T follicular helper cell (primary cell): ENCODE measurements at places on chromosomes 16 and 17.
A peak's percentile ranks its signal among the peaks of the same experiment; 100 is the strongest.

GRCh38 chr16:85491798-85492294 lies 121.3 kb upstream of the GSE1 start:
- DNase-seq = no peak

DNA sequence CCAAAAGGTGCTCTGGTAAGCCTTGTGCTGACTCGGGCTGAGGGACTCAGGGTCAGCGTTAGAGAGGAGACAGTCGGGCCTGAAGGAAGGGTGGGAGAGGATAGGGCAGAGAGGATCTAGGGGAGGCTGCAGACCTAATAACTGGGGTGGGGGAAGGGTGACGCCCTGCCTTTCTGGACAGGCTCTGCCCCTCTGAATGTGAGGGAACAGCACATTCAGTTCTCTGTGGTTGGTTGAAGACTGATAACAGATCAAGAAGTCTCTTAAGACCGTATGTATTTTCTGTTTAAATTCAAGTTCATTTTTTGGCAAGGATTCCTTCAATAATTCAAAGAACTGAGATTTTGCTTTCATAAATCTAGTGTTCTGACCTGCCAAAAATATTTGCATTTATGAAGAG lies 56.2 kb upstream of the TEKT3 start:
- DNase-seq = no peak

- DNase-seq = no peak
Observed at GRCh38 chr16:85879975-85880831, 18.8 kb upstream of the IRF8 start.

DNA sequence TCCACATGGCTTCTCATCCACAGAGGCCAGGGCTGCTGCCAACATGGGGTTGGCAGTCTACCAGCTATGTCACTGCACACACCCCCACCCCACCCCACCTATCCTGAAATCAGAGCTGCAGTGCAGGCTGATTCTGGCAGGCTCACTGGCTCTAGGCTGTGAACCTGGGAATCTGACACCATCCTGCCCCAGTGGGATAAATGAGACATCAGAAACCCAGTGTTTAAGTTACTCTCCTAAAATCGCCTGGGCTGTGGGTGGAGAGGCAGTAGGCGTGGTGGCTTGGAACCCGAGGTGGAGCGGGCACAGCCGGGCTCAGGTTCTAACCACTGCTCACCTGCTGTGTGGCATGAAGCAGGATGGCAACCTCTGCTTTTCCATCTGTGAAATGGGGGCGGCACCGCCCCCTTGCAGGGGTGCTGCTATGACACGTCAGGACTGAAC lies 5.6 kb downstream of the SLC38A8 start:
- no peak for DNase-seq

DNA sequence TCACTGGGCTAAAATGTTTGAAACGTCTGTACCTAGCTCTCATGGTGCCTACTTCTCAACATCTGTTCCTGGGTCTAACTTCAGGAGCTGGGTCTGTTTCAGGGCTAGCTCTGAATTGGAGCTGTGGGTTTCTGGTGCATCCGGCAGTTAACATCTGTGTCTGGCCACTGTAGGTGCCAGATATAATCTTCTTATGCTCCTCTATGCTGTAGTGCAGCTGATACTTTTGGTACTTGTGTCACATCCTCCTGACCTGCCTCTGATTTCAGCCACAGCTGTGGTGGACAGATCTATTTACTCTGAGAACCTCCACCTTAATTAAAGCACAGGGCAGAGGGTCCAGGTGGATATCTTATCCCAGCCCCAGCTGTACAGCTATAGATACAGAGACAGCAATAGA lies 496.5 kb upstream of the CDH11 start:
- no peak for DNase-seq

GRCh38 chr17:8109661-8110455 lies 8.5 kb downstream of the ALOXE3 start:
- peak; percentile 77 for DNase-seq

GRCh38 chr17:219696-220095 lies 38.2 kb upstream of the DOC2B start:
- no peak for DNase-seq

DNA sequence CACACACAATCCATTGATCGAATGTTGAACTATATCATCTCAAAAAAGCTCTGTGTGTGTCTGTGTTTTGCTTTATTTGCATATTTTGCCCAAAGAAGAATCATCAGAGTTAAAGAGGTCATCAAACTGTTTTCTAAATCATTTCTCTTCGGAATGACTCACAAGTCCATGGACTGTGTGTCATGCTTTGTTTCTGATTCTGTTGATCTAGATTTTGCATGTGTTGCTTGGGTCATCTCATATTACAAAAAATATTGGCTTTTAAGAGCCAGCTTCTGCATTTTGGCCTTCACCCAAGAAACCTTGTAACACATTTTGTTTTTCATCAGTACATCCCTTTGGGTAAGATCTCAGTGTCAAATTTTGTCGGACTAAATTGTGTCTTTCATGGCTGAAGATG lies 471.2 kb upstream of the HSBP1 start:
- DNase-seq = no peak

DNA sequence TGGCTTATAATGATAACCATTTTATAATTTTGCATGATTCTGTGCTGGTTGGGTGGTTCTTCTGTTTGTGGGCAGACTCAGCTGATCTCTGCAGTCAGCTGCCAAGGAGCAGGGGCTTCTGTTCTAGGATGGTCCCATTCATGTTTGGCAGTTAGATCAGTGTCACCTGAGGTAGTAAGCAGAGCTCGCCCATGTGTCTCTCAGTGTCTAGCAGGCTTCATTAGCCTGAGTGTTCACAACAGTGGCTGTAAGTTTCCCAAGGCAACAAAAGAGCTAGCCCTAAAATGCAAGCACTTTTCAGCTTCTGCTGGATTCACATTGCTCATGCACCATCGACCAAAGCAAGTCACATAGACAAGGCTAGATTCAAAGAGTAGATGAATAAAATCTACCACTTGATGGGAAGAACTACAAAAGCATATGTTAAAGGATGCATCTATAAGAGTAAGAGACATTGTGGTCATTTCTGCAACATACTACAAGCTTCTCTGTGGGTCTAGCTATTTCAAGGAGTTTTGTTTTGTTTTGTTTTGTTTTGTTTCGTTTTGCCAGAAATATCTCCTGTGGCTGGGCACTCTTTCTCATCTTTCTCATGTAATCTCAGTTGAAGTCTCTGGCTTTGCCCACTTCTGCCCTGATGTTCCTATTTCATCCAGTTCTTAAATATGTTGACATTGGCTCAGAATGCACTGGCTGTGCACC lies 180.8 kb downstream of the HS3ST4 start:
- DNase-seq = no peak

GRCh38 chr17:82085931-82086764 lies 11.9 kb downstream of the FASN start:
- no peak for DNase-seq

- DNase-seq = no peak
Observed at GRCh38 chr17:1590029-1590746, 27.6 kb upstream of the PITPNA start.

DNA sequence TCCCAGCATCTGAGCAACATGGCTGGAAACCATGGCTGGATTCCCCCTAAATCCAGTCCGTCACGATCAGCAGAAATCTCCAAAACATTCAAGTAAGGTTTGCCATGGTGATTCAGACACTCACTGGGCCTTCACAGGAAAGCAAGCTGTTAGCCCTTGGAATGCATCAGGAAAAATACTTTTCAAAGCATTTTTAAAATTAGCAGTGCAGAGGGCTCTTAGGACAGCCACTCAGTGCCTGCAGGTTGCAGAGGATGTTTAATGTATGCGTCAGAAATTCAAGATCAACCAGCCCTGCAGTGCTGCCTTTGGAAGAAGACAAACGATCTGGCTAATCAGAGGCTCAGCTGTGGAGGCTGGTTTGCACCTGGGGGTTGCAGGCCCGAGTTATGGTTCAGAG lies 50.3 kb downstream of the FOXL1 start:
- no peak for DNase-seq

DNA sequence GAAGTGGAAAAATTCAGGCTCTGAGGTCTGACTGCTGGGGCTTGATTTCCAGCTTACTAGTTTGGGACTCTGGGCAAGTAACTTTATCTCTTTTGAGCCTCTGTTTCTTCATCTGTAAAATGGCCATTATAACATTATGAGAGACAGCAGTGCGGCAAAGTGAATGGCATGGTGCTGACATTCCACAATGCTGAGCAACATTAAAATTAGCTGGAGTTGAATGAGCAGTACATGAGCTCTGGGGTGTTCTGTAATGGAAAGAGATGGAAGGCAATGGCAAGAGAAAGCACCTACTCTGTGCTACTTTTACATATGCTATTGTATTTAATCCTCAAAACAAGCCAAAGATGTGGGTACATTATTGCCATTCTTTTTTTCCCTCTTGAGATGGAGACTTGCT lies 535.7 kb upstream of the CDH11 start:
- no peak for DNase-seq

DNA sequence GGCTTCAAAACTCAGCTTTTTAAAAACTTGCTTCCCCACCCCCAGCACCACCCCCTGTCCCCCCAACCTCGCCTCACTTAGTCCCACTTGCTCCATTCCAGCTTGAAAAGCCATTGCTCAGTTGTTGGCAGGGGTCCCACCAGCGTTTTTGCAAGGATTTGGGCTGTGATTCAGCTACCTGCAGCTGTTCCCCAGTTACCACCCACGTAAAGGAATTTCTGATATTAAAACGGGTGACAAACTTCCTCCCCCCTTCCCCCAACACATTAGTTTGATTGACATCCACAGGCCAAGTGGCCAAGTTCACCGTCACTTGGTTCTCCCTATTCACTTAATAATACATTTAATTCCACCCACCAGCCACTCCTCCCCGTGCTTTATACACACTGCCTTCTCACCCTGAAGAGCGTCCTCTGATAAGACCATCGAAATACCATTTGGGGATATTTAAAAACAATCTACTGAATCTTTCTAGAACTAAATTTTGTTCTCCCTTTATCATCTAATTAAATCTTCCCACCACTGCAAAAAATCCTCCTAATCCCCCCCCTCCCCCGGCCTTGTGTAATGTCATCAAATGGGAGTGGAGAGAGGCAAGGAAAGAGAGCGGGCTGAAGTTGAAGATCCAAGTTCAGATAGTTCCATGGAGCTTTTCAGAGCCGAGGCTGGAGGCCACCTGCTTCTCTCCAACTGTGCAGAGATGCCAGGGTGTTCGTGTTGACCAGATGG lies 55.1 kb downstream of the SOX9 start:
- no peak for DNase-seq

DNA sequence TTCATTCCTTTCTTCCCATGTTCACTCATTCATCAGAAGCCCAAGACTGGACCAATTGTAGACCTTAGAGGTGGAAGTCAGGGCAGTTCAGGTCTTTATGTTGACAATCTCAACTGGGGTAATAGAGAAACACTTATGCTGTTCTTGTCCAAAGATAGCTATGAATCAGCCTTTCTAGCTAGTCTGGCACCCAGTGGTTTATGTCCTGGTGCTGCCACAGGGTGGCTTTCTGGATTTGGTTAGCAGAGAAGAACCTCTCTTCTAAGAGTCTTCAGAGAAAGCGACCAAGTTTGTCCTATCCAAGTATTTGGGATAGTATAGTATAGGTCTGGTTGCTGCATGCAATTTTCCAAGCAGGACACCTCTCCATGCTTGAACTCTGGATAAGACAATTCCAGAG lies 83.3 kb downstream of the NOG start:
- no peak for DNase-seq

DNA sequence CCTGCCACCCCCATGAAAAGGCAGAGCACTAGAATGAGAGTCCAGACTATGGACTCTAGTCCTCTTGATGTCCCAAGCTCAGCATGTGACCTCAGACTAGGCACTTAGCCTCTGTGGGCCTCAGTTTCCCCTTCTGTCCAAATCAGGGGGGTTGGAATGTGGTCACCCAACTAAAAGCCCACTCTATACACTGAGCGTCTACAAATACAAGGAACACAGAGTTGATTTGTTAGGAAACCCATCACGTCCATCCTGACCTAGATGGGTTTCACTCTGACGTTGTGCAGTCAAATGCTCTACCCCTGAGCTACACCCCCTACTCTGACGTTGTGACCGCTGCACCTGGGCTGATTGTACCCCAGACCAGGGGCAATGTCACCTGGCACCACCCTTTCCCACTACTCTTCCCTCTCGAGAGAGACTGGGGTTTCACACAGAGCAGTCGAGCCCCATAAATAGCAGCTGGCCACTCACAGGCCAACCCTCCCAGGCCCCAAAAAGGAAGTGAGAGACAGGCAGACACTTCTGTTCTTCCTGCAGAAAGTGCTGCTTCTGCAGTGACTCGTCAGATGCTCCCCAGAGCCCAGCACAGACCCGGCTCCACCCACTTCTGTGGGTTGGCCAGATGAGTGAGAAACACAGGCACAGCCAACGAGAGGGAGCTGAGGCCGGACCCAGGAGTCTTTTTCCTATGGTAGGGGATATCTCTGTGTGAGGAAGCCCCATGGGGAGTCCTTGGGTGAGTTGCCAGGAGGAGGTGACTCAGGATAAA lies 16.1 kb upstream of the TNFRSF13B start:
- DNase-seq = no peak

DNA sequence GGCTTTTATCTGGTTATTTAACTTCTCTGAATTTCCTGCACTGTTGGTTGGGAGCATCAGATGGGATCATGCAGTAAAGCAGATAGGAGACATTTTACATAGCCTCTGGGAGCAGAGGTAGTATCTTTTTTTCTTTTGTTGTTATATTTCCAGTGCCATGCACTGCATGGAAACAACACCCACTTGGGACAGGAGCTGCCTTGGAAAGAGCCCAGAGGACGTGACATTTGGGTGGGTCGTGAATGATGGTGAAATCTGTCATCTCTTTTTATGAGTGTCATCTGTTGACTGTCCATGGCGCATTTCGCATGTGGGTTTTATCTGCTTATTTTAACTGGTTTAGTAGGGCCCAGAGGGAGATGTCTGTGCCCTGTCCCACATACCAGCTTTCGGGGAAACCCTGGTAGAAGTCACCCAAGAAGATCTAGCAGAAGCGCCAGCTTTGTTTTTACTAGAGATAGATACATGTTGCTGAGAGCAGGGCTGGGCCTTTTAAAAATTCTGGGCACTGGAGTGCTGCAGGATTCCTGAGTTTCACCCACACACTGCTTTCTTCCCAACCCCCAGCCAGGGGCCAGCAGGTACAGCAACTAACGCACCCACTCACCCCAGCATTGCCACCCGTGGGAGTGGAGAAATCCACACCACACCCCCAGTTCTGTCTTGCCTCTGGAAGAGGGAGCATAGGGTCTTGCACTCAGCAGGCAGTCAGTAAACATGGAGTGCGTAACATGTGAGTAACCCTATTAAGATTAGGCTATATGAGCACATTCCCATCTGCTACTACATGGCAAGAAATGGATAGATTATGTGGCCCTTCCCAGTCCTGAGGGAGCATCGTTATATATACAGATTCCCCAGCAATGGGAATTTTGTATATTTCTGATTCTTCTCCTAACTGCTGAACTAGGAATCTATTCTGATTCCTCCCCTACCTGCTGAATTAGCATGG lies 8.4 kb upstream of the TERF2 start:
- no peak for DNase-seq

DNA sequence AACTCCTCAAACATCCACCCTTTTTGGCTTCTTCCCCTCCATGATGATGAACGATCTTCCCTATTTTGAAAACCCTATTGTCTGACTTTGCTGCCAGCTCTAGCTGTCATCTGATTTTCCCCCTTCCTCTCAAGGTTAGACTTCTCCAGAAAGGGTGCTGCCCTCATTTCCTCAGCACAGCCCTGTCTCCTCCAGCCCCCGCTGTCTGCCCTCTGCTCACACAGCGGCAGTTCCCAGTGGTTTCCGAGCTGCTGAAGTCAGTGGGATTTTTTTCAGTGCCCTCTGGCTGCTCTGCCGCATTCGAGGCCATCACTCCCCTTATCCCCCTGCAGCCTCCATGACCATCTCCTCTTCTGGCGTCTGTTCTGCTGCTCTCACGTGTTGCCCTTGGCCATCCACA lies 26.6 kb upstream of the C17orf107 start:
- no peak for DNase-seq
